Activated naive CD4-positive, alpha-beta T cell (primary cell): ENCODE measurements at places on chromosomes 7 and 10.

- DNase-seq = no peak
Observed at GRCh38 chr7:120553491-120553890, 280.5 kb downstream of the KCND2 start.

- DNase-seq = no peak
Observed at GRCh38 chr10:55820478-55820877, 540.6 kb downstream of the ZWINT start.

- DNase-seq = no peak
Observed at GRCh38 chr10:29621161-29621560, 13.6 kb downstream of the SVIL start.

GRCh38 chr10:79056736-79057391, 11.9 kb upstream of the ZMIZ1 start:
- no peak for DNase-seq

- no peak for DNase-seq
Observed at GRCh38 chr7:74272305-74273038, 16.7 kb upstream of the CLIP2 start.

DNA sequence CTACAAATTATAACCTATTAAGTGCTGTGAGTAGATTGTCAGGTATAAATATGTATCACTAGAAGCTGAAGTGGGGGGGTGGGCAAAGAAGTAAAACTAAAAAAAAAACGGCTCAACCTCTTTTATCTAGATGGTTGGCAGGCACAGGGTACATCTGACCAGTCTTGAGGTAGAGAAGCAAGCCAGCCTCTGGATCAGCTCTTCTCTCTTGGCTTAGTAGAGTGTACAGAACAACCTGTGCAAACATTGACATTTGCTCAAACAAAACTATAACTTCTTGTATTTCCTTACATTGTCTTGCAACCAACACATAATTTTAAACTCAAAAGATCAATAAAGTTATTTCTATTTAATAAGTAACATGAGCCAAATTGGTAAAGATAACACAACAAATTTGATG, 25.6 kb downstream of the DNA2 start:
- no peak for DNase-seq

DNA sequence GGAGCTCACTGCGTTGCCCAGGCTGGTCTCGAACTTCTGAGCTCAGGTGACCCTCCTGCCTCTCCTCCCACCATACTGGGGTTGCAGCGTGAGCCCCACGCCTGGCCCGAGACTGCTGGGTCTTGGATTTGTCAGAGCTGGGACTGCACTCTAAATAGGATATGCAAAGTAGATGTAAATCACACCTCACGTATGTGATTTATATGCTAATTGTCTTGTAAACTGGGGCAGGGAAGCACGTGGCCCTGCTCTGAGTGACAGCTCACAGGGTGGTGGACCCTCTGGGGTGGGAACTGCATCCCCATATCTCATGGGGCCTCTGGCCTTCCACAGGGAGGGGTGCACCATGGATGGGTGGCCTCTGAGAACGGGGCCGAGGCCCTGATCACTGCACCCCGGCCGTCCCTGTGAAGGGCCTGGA, 34.1 kb downstream of the GET4 start:
- DNase-seq = no peak
